EH (cell line): ENCODE measurements at places on chromosomes 7 and 10.

- DNase-seq: no peak
Observed at GRCh38 chr7:100626055-100626454, 13.7 kb downstream of the MOSPD3 start.

DNA sequence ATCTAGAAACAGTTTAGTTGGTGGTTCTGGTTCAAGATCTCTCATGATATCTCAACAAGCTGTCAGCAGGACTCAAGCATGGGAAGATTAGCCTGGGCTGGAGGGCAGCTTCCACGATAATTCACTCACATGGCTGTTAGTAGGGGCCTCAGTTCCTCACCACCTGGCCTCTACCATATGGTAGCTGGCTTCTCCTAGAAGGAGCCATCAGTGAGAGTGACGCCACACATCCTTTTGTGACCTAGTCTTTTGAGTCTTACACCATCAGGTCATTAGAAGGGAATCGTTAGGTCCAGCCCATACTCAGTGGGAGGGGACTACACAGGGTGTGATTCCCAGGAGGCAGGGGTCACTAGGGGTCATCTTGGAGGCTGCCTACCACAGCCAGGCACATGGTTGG lies 239.3 kb upstream of the PLPP4 start:
- DNase-seq: no peak

DNA sequence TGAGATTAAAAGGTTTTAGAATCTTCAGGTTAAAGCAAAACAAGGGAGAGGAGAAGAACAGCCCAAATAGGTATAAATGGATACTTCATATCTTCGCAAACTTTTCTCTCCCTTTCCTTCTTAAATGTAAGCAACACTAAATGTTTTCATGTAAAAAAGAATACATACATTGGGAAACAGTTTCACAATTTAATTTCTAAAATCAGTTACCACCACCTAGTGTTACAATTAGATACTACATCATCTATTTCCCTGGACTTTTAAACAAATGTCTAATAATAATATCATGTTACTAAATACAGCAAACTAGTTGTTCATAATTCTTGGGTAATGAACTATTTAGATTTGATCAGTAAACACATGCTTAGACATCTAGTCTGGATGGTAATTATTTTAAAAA lies 35.8 kb downstream of the MINDY3 start:
- DNase-seq: peak; percentile 33

- DNase-seq: no peak
Observed at GRCh38 chr10:51934373-51934772, 235.0 kb upstream of the CSTF2T start.

GRCh38 chr10:101771380-101771779 lies 4.5 kb downstream of the FGF8 start:
- no peak for DNase-seq

GRCh38 chr7:142131439-142132185 lies 20.1 kb downstream of the MGAM2 start:
- DNase-seq: no peak

DNA sequence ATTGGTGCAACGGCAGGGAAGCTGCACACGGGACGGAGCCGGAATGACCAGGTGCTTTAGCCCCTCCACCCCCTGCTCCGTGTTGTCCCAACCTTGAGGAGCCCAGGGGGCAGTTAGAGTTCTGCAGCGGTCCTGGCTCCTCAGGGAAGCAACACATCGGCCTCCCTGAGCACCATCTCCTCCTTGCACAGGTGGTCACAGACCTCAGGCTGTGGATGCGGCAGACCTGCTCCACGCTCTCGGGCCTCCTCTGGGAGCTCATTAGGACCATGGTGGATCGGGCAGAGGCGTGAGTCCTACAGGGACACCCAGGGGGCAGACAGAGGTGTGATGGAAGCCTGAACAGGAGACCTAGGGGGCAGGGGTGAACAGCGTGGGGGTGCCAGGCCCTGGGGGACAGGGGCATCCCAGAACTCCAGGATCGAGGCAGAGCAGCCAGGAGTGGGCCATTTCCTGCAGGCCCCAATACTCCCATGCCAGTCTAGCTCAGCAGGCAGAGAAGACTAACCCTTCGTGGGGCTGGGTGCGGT lies 7.3 kb downstream of the ASL start:
- DNase-seq: no peak

- DNase-seq: peak; percentile 41
Observed at GRCh38 chr7:139054101-139054500, 18.3 kb upstream of the ZC3HAV1L start.

GRCh38 chr10:49309691-49310411 lies 10.9 kb downstream of the C10orf71 start:
- no peak for DNase-seq
